Activated B cell treated with CpG ODN at 0.5 μM for 24 hours (primary cell): ENCODE measurements at places on chromosomes 5 and 9. TPM values are rescaled to one million over a fixed set of nuclear protein-coding genes. Genes with fewer than 3 reads are reported as not detected.

GRCh38 chr9:120856700-120857099 is 14.0 kb upstream of the PSMD5 start:
- DNase-seq, result no peak

DNA sequence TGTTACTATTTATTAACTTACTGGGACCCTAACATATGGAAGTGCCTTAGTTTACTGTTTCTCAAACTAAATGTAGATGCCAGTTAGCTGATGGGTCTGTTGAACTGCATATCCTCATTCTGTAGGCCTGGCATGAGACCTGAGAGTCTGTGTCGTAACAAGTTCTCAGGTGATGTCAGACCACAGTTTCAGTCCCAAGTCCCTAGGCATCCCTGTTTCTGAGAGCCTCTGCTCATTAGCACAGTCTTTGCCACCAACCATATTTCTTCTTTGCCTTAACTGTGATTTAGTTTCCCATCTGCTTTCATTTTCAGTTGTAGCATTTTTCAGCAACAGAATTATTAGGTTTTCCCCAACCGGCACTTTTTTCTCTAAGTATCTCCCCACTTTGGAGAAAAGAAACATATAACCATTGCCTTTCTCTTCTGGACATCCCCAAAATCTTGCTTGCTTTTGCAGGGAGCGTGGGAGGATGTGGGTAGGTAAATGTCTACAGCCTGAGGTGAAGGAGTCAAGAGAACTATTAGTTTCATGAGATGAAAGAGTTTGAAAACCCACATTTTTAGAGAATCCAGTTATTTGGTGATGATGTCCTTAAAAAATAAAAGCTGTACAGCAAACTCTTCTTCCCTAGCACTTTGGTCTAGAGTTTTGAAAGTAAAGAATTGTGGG is 74.6 kb downstream of the NUDT12 start:
- no peak for DNase-seq

GRCh38 chr5:74452856-74453255 is 187.7 kb downstream of the ENC1 start:
- no peak for DNase-seq

- no peak for DNase-seq
Observed at GRCh38 chr9:96751815-96752214, 26.1 kb downstream of the ZNF510 start.

GRCh38 chr9:89813482-89813881 is 208.7 kb downstream of the GADD45G start:
- DNase-seq, result no peak

GRCh38 chr5:173324115-173325001 is 3.9 kb downstream of the STC2 start:
- no peak for DNase-seq

GRIN1 gene
- 0.22 TPM in 1 of 2 replicates, not detected in the other for total RNA-seq

- DNase-seq, result no peak
Observed at GRCh38 chr5:167271511-167271910, 1019.9 kb upstream of the WWC1 start.

GRCh38 chr5:61621202-61621650 is 289.2 kb downstream of the ZSWIM6 start:
- no peak for DNase-seq

CDHR2 gene
- total RNA-seq, result 0.31 and 0.42 TPM in 2 replicates

DNA sequence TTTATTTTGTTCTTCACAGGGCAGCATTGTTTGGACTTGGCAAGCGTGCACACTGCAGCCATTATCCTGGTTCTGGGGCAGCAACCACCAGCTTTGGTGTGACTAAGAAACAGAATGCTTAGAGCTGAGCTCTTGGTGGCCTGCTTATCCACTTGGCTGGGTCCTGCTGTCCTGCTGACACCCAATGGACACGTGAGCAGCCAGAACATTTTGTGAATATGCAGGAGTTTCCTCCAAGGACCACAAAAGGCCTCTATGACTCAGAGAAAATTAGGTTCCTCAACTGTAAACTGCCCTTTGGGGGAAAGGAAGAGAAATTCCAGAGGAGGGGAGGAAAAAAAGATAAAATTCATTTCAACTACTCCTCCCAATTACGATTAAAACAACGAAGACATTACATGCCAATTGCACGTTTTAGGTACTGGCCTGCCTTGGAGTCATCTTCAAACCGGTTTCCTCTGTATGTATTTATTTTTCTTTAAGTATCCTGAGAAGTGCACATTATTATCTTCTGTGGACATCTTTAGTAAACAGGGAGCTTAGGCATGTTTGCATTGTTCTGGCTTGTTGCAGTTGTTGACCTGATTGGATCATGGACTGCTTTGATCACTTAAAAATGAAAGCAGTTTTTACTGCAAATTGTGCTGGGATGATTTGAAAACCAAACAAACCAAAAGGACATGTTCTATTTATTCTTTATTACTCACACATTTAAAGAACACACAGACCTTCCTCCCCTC is 82.3 kb upstream of the TLE4 start:
- no peak for DNase-seq

DNA sequence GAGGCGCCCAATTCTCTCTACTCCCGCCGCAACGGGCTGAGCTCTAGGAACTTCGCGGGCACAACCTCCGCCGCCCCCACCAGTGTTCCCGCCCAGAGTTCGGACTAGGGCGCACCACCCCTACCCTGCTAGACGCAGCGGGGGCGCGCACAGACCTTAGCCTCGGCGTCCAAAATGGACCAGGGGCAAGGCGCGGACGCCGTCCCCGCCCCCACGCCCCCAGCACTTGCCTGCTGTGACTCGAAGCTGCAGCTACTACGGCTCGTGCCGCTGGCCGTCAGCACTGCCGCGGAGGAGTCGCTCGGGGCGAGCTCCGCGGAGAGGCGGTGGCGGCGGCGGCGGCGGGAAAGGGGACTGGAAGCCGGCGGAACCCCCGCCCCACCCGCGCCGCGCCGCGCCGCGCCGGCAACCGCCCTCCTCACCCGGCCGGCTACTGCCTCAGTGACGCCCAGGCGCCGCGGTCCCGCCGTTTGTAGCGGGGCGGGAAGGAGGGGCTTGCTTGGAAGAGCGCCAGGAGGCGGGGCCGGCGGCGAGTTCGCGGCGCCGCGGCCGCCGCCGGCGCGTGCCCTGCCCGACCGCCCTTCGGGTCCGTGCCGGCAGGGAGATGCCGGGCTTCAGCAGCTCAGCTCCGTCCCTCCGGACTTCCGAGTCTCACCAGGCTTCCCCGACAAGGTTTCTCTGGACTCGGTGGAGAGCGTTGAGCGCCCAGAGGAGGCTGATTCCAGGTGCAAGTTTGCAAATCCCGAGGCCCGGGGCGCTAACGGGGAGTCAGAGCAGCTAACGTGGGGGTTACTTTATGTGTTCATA is 4.5 kb downstream of the ELAVL2 start:
- DNase-seq, result no peak

DNA sequence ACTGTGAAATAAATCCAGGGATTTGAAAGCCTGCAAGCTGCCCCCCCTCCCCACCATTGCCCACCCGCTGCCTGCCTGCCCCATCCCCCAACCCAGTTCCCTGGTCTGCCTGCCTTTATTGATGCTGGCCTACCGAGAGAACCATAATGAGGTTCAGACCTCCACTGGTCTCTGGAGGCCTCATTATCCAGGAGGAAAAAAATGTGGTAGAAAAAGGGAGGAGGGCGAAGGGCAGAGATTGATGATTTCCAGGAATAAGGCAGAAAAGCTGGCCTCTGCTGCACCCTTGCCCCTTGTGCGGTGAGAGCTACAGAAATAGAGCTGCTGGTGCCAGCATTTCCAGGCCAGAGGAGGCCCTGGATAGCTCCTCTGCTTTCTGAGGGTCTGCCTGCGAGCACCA is 216.1 kb downstream of the PAPPA start:
- no peak for DNase-seq

- no peak for DNase-seq
Observed at GRCh38 chr5:97192580-97193354, 9.7 kb upstream of the RIOK2 start.
